Activated CD4-positive, CD25-positive, alpha-beta regulatory T cell (primary cell): ENCODE measurements at places on chromosomes 12 and 14.

DNA sequence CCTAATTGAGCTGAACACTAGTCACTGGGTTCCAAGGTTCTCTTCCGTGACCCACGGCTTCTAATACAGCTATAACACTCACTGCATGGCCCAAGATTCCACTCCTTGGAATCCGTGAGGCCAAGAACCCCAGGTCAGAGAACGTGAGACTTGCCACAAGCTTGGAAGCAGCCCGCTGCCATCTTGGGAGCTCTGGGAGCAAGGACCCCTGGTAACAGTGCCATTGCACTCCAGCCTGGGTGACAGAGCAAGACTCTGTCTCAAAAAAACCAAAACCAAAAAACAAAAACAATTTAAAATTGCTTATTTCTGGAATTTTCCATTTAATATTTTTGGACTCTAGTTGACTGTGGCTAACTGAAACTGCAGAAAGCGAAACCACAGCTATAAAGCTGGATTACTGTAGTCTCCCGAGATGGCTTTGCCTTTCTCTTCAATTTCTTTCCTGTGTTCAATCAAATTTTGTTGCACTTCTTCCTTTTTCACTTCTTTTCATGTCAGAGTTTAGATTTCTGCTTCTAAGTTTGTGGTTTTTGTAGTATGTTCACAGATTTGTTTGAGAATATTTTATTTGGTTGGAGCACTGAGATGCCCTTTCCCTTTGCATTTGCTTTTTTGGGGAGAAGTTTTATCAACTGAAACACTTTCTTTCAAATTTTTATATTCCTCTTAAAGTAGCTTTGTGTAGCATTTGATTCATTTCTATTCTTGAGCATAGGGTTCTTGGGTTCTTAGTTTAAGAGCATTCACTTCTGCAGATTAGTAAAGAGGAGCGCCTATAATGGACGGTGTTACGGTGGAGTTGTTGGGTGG is 44.6 kb downstream of the DDHD1 start:
- no peak for DNase-seq

- no peak for DNase-seq
Observed at GRCh38 chr14:99026471-99026870, 245.5 kb downstream of the BCL11B start.

- no peak for DNase-seq
Observed at GRCh38 chr12:42987216-42987650, 397.7 kb upstream of the PRICKLE1 start.

GRCh38 chr14:24182110-24182882 is 6.3 kb downstream of the IPO4 start:
- DNase-seq = no peak

DNA sequence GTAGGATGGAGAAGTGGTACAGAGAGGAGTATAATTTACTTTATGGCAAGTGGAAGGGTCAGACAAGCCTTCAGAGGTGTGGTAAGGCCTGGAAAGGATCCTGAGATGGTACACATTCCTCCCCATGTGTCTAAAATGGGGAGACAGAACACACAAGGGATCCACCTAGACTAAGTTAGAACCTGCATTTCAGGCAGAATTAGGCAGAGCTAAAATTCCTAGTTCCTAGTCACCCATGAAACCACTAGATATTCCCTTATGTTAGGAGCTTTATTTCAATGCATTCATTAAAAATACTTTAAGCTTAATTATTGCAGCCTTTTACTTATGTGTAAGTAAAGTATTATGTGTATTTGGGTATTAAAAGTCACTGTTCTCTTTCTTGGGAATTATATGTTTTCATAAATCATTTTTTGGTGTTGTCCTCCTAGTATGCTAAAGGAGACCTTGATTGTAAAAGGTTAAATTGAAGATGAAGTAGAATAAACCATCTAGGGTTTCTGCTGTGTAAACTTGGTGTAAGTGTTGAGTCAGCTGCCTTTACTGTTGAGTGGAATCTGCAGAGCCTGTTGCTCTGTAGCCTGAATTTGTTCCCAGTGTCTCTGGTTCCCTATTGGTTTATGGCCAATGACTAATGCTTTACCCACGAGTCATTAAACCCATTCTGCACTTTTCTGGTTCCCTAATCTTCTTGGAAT is 423.2 kb downstream of the ATP23 start:
- DNase-seq = no peak

DNA sequence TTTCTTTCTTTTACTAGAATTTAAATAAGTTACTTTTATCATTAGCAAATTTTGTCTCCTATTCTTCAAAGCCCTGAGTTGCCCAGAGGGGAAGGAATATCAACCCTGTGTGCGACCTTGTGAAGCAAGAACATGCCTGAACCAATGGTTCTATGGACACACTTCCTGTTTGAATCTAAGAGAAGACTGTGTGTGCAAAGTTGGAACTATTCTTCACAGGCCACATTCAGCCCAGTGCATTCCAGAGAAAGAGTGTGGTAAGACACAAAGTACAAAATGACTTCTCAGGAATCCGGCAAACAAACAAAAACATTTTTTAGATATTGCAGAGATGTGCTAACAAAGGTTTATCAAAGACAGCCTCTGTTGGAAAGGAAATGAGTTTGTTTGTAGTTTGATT is 90.8 kb upstream of the PTPRQ start:
- no peak for DNase-seq

DNA sequence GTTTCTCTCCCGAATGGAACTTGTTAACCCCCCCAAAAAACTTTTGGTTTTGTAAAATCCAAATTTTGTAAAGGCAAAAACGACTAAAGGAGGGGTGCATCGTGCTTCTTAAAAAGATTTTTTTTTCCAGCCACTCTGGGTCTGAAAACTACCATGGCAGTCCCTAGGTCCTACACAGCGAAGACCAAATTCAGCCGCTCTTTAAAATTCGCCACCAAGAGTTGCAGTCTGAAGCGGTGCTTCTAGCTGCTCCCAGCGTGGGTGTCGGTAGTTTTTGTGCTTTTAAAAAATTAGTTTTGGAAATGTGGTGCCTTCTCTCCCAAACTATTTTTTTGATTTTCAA is 873 bp upstream of the GSC start:
- no peak for DNase-seq

DNA sequence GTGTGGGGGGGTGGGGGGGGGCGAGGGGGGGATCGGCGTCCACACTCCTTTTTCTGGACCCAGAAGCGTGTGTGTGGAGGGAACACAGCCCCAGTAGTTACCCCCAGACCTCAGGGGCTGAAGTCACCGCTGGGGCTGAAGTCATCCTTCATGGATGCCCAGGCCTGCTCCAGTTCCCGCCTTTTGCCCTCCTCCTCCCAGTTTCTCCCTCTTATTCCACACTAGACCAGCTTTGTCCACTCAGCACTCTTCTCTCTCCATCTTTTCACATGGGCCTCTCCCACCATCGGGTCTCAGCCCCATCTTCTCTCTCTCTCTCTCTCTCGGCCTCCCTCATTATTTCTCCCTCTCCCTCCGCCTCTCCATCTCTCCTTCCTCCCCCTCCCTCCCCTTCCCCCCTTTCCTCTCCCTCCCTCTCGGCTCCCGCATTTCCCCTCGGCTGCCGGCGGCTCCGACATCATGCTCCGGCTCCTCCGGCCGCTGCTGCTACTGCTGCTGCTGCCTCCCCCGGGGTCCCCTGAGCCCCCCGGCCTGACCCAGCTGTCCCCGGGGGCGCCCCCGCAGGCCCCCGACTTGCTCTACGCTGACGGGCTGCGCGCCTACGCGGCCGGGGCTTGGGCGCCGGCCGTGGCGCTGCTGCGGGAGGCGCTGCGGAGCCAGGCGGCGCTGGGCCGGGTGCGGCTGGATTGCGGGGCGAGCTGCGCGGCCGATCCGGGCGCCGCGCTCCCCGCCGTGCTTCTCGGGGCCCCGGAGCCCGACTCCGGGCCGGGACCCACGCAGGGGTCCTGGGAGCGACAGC is at the start of gene P3H3:
TSS of gene P3H3 (plus strand) at position 426 of the 799 bp plus-strand sequence. CDS start at position 460, 34 bp downstream.
- no peak for DNase-seq

- DNase-seq = no peak
Observed at GRCh38 chr12:3587402-3588013, 96.5 kb downstream of the PRMT8 start.
